C1 segment of cervical spinal cord (tissue), 14 donors: ENCODE measurements at places on chromosomes 5 and 9.

- DNase-seq = no peak
These were observed 224.7 kb downstream of the GDNF start for GRCh38 chr5:37615184-37615583.

DNA sequence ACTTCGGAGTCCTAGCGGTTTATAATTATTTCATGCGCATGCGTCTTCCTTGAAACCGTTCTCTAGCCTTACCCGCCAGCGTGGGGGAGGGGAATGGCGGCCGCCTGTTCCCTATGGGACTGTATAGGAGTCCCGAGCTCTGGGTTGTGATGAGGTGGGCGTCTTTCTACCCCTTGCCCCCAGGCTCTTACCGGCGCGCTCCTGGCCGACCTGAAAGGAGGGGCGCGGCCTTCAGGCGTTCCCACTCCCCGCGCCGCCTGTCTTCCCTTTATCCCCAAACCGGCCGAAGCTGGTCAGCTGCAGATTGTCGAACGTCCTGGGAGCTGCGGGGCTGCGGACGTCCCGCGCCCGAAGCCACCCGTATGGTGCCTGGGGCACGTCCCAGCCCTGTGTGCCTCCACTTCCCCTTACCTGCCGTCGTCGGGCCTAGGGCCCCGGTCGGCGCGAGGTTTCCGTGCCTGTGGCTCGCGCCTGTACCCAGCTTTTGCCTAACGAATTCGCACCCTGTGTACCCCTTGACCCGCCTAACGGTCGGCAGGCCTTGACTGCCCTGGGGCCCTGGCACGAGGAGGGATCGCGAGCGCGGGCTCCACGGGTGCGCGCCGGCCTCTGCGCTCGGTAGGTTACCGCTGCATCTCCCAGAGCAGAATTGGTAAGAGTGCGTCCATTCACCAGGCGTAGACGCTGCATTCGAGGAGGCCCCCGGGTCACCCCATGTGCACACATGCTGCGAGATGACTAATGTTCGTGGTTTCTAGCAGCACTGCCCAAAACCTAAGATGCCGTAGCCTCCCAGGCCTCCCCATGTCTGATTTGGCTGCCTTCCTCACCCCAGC, 653 bp upstream of the HNRNPH1 start:
- peak; percentile 66 for DNase-seq

GRCh38 chr9:81150016-81150625, 539.2 kb downstream of the TLE1 start:
- no peak for DNase-seq

GRCh38 chr9:36092509-36093215, 43.9 kb upstream of the GLIPR2 start:
- no peak for DNase-seq

- DNase-seq = no peak
These were observed 32.3 kb upstream of the TNPO1 start for GRCh38 chr5:72784129-72784528.

DNA sequence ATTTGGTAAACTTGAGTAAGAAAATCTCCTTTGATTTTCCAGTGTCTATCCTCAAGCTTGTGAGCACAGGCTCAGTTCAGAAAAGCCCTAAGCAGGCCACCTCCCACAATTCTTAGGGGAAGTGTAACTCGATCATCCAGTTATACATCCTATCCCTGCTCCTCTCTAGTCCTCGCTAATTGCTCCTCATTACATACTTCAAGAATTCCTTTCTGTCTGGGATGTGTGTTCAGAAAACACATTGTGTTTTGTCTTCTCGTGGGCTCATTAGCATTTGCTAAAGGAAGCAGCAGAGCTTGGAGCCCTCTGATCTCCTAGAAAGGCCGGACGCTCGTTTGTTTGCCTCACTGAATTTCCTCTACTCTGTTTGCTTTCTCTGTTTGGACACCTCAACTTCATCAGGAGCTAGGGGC, 268.2 kb upstream of the RFX3 start:
- no peak for DNase-seq

DNA sequence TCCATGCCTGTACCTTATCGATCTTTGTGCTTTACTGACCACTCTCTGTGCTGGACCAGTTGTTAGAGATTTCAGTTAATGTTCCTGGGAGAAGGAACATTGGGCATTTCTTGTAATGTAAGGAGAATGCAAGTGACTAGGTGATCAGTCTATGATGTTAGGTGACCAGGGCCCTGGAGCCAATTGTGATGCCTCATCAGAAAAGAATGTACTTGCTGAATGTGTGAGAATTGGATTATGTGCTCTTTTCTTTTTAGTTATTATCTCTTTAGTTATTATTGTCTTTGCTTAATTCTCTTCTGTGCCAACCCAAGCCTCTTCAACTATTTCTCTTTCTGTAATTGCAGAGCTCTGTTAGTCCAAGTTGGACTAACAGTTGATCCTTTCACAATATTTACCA, 92.9 kb downstream of the LRRC70 start:
- DNase-seq = no peak

GRCh38 chr5:169440107-169440705, 139.3 kb upstream of the SLIT3 start:
- DNase-seq = no peak

DNA sequence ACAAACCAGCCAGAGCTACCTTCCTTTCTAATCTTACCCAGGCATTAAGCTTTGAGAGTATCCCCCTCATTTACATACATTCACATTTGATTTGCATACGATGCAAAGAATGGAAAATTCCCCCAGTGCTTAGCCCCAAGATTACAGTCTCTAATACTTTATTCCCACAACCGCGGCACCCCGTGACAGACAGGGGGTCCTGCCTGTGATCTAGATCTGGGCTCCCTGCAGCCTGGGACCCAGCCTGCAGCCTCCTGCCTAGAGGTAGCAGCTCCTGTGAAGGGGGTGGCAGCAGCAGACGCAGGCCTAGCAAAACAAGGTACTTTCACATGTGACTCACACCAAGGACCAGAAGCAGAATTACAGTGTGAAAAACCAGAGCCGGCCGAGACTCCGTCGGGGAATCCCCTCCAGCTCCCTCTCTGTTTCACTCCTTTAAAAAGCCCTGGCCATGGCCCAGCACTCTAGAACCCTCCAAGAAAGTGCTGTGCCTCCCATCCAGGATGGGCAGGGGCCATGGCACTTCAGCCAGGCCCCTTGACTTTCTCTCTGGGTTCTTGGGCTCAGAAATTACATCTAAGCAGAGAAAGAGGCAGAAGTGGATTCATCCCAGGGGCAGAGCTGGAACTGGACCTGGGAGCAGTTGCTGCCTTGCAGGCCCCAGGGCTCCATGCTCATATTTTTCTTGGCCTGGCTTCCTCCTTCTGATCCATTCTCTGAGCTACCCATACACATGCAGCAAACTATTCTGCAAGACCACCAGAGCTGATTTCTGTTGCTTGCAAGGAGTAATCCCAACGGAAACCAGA, 14.0 kb upstream of the TCF7 start:
- DNase-seq = no peak

GRCh38 chr5:27969157-27969556, 930.8 kb upstream of the CDH9 start:
- no peak for DNase-seq

DNA sequence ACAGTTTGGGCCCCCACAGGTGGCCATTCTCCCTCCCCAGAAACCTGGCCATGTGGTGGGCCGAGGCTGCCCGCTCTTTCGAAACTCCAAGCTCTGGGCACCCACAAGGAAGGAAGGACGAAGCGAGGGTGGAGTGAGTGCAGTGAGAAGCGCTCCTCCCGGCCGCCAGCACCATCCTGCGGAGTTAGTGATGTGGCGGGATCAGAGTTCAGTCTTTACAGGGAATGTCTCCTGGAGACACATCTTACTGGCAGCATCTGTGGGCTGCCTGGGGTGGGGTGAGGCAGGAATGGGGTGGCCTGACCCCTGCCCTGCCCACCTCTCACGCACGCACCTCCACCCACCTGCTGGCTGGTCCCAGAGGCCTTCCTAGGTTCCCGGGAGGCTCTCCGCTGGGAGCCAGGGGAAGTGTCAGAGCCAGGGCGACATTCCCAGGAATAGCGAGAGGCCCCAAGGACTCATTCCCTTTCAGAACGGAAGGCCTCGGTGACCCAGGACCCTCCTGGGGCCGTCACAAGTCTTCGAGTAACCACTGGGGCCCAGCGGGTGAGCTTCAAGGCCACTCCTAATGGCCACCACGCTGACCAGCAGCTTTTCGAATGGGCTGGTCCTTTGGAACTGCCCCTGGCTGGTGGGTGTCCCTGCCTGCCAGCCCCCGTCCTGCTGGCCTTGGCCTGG, 5.5 kb upstream of the RNU6ATAC start:
- no peak for DNase-seq

- no peak for DNase-seq
These were observed 627.9 kb upstream of the RORB start for GRCh38 chr9:73869264-73869663.

DNA sequence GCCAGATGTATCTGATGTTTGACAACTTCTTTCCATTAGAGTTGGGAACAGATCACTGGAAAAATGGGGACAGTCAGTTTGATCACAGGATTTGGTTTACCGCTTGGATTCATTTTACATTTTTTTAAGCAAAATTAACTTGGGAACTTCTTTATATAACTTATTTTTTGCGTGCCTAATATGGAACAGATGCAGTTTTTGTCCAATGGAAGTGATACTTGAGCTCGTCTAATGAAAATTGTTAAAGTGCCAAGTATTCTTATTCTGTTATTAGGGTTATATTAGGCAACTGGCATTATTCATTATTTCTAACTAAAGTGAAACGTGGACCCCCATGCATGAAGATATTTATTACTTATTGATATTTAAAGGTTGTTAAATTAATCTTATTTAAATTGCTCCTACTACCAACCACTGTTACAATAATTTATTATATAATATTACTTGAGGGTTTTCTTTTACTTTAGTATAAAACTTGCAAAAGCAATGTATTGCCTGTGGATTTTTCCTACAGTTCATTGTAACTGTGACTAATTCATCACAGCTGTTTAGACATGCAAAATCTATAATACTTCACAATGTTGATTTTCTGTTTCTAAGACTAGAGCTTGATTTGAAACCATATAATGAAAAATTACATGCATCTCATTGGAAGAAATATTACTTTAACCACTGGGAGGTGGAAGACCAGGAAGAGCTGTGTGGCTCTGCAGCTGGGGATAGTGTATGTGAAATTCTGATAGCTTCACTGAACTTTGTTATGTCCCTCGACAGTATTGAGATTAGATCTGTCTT, 787.3 kb upstream of the WWC1 start:
- DNase-seq = no peak

DNA sequence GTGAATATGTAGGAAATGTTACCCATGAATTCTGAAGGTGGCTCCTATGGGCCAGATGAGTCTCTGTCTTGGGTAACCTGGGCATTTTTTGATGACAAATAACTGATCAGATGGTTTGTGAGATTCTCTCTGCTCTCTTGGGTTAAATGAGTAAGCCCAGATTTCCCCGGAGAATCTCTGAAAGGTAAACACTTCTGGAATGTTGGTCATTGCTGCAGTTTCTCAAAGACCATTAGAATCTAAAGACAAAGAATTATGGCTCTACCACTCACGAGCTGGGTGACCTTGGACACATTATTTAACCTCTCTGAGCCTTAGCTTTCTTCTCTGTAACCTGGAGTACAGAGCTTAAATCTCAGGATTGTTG, 191.2 kb downstream of the DAB2IP start:
- DNase-seq = no peak

DNA sequence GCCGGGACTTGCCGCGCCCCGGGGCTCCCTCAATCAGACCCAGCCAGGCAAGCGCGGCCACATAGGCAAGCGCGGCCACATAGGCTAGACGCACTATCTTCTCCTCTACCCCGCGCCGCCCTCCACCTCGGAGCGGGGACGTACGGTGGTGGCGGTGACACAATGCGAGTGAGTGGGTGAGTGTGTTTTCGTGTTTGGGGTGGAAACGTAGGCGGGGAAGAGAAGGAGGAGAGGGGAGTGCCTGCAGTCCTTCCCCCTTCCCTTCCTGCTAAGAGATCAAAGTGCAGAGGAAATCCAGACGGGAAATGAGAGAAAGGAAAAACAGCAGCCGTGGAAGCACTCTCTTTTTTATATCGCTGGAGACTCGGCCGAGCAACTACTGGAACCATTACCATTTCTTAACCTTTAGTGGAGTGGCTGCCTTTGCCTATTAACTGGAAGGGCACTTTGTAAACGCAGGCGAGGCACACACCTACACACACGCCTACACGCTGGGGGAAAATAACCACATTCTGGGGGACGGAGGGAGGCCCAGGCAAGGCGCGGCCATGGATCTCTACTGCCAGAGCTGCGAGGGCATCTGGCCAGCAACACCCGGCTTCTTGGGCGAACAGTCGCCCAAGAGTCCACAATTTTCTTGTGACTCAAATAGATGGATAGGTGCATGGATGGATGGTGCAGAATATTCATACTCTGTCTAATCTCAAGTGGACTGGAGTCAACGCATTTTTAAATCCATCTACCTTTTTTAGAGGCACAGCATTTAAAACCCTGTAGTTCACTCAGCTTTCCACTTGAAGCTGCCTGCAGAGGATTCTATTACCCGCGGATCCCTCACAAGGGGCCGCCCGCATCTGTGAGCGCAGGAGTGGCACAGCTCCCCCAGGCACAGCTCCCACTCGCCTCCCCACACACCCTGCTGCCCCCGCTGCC, 2.1 kb downstream of the EDIL3 start:
- peak; percentile 81 for DNase-seq

DNA sequence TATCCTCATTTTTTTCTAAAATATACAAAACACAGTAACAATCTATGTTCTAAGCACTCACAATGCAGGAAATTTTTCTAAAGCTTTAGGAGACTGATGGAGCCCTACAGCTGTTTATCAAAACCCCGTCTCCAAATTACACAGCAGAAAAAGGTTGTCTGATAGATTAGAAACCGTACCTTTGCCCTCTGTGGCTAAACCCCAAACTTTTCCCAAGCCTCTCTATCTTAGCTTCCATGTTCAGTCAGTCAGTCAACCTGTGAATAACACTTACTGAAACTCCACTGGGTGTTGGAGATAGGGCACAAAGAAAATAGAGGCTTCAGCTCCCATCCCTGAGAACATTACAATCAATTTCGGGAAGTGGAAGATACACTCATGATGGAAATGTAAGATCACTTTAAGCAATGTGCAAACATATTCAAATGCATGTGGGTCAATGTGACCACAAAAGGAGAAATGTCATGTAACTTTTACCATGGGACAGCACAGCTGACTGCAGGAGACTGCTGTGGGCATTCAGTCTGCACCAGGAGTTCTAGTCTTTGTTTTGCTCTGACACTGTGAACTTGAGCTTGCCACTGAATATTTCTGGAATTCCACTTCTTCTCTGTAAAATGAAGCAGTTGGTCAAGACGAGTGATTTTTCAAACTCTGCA, 279.5 kb upstream of the PIK3R1 start:
- no peak for DNase-seq

- DNase-seq = no peak
These were observed 40.4 kb downstream of the MCTP1 start for GRCh38 chr5:95244479-95244878.
